ENCODE measurements at places on chromosomes 12 and 14.

DNA sequence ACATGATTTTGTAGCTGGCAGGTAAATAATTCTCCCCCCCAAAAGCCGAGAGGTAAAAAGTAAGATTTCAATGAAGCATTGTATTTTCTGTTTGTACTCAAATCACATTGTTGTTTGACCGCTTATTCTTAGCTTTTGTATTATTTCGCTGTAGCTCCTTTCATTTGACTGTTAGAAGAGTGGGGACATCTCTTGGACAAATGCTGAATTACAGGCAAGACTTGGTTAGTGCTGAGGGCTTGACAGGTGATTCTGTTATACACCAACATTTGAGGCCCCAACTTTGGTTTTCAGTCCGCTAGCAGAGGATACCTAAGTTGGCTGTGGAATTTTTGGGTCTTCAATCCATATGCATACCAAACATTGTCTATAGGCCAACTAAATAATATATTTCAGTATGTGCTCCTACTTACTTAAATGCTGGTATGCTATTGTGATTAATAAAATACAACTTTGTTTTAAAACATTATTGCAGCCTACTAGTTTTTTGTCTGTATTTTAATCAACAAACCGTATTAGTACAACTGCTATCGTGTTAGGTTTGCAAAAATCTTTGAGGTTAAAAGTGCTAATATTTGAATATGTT lies 102.2 kb downstream of the ERC1 start:
- peak; percentile 79 for DNase-seq

DNA sequence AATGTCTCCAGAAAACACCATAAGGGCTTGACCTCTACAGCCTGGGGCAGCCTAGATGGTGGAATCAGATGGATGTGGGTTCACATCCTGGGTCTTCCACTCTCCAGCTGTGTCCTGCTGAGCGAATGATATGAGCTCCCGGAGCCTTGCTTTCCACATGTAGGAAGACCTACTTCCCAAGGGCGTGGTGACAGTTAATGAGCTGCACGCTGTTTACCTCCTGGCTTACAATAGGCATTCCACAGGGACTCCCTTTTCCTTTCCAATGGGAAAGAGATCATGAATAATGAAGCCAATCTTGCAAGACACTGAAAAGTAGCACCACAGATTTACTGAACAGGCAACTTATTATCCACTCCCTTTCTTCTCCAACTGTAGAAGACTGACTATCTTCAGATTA lies 46.1 kb downstream of the TMTC1 start:
- no peak for DNase-seq

GRCh38 chr12:32586390-32586789 lies 92.7 kb upstream of the DNM1L start:
- DNase-seq = peak; percentile 43

GRCh38 chr14:92122351-92122677 lies 545 bp downstream of the CPSF2 start:
- DNase-seq = peak; percentile 37

DNA sequence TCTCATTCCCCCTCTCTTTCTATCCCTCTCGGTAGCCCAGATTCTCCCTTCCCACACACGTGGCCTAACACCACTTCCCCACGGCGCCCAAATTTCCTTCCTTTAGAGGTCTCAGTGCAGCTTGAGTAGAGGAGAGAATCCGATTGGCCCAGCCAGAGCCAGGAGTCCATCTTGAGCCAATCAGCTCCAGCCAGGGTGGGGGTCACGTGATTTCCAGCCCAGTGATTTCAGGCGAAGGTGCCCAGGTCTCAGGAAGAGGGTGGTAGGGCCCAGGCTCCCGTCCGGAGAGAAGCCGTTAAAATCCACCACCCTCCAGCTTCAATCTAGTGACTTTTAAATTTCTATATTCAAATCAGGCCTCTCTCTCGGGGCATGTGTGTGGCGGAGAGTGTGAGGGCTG lies 45.2 kb upstream of the MYL2 start:
- DNase-seq = no peak

- peak; percentile 58 for DNase-seq
These were observed at the start of gene POLE2 for GRCh38 chr14:49687942-49688700. POLE2 (minus strand) TSS chr14:49688214; CDS start chr14:49688203, 11 bp downstream.

DNA sequence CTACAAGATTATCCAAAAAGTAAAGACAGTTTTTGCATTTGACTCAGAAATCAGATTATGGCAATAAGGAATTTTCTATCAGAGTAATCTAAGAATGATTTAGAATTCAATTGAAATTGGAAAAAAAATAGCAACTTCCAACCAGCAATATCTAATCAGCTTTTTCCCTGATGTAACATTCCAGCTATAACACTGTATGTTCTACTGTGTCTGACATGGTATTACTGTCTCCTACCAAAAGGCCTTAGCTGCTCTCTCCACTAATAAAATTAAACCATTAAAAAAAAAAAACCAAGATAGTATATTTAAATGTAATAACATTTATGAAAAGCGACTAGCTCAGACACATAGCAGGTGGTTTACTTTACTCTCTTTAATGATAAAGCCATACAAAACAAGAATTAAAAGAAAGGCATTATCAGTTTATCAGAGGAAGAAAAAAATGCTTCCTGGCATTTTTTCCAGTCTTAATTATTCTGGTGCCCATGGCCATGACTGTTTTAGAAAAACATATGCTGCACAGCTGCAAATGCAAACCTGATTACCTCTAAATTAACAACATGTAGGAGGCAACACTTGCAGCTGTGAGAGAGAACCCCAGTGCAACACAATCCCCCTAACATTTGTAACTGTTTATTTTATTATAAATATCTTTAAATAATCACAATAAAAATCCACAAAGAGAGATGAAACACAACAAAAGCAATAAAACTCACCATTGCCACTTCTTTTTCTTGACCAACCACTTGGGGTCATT lies 28.8 kb downstream of the PHLDA1 start:
- DNase-seq = no peak

- DNase-seq = peak; percentile 54
These were observed 118.3 kb downstream of the SLC38A6 start for GRCh38 chr14:61099216-61099835.

GRCh38 chr14:21894003-21894897 lies 220.6 kb upstream of the OR4E1 start:
- no peak for DNase-seq

DNA sequence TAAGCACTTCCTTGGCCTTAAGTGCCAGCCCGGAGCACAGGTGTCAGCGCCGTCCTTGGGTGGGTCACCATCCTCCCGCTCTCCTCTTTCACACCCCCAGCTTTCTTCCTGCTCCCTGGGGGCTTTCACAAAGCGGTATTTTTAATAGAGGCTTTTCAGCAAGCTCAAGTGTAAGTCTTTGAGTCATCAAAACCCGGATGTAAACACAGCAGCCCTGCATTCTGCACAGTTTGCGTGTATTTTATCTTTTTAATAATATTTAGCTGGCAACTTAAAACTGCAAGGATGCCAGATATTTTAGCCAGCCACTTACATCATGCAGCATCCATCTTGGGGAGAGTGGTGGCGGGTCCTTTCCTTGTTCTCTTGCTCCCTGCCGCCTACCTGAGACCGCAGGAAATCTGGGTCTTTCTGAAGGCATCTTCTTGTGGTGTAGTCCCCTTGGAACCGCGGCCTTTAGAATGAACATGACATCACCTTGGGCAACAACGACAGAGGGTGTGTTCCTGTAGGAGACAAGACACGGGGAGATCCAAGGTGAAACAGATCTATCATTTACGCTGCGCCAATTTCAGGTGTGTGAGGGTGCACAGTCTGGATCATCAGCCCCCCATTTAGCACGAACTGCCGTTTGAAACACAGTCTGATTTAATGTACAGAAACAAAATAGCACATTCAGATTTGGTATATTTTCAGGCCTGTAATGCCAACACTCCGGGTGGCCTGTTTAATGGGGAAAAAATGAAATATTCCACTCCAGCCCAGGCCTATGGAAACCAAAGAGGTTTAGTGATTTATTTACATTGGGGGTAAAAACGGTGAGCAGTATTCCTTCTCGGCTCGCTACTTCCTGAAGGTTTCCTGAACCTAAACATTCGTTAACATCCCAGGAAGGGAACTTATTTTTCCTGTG lies 12.5 kb upstream of the IRF2BPL start:
- peak; percentile 98 for DNase-seq

DNA sequence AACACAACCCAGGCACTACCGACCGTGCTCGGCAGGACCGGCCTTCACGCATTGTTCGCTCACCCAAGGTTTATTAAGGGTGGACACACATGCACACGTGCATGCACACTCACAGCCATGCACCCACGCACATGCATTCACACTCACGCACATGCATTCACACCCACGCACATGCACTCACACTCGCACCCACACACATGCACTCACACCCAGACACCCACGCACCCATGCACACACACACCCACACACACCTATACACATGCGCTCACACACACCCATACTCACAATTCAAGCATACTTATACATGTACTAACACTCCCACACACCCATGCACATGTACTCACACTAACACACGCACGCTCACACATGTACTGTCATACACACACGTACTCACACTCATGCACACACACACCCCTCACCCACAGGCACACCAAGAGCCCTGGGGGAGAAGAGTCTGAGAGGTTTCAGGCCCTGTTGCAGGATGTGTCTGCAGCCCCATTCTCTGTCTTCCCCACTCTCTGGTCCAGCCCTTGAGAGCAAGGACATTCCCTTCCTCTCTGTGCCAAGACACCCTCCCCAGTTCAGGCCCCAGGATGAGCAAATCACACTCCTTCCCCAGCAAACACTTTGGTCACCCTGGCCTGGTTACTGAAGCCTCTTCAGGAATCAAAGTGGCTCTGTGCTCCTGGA lies 49.4 kb upstream of the BCL11B start:
- no peak for DNase-seq

GRCh38 chr14:22333422-22334274 lies 255.4 kb downstream of the DAD1 start:
- DNase-seq = no peak

DNA sequence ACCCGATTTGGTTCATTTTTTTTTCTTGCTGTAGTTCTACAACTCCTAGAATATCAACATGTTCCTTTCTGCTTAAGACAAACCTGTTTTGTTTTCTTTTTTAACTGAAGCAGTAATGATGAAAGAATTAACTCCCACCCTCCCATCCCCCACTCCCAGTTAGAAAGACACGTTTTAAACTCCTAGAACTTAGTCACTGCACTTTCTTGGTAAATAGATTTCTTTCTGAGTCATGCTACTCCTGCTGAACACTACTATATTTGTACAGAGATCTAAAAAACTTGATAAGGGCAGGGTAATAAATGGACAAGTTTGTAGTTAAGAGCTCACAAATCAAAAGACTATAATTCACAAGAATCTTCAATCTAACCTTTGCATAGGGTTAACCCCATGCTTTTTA lies 118.9 kb upstream of the PTPRB start:
- peak; percentile 66 for DNase-seq

- peak; percentile 74 for DNase-seq
These were observed 24.0 kb upstream of the LGR5 start for GRCh38 chr12:71415336-71416231.

DNA sequence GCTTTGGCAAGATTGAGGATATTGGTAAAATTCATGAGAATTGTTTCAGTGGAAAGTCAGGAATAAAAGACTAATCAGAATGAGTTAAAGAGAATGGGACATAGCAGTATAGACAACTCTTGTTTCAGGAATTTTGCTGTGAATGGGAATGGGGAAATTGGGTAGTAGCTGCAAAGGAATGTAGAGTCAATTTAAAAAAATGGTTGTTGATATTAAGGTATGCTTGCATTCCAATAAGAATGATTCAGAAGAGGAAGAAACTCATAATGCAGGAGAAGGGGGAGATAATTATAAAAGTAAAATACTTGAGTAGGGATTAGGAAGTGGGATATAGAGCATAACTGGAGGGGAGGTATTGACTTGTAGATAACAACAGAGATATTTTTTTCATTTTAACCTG lies 40.7 kb downstream of the MNAT1 start:
- DNase-seq = peak; percentile 69

DNA sequence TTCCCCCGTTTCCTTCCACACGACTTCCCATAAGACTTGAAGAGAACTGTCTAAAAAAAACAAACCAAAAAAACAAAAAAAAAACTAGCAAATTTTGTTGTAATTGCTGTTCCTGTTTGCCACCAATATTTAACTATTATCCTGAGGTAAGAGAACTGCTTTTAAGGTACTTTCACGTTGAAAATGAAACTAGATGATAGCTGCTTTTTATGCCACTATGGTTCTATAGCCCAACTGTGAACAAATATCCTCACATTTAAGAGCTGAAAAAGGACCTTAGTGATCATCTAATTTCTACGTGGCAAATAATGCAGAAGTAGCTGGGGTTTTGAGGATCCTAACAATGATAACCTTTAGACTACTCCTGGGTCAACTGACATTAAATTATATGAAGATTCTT lies 98.6 kb downstream of the TAOK3 start:
- no peak for DNase-seq

DNA sequence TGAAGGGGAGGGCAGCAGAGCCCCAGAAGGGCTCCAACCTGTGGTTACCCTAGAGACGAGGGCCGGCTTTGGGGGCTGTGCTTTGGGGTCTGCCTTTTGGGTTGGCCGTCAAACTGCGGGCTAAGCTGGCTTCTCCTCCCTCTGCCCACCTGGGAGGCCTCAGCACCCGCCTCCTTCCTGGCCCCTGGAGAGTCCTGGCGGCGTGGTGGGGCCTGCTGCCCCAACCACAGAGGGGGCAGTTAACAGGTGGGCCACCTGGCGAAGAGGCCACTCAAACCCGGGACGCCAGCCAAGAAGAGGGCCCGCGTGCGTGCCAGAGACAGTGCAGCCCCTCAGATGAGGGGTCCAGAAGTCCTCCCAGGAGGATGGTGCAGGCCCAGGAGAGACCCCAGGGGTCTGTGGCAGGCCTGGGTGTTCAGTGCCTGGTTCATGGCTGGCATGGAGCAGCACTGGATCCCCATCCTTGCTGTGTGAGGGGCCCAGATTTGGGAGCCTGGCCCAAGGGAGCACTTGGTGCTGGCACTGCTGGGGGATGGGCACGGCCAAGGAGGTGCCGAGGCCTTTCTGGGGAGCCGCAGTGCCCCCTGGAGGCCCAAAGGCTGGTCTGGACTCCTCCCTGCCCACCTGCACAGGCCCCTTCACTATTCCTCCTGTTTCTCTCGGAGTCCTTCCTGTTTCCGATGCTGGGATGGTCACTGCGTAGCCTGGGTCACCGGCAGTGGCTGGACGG lies 48.8 kb downstream of the LRCOL1 start:
- no peak for DNase-seq

DNA sequence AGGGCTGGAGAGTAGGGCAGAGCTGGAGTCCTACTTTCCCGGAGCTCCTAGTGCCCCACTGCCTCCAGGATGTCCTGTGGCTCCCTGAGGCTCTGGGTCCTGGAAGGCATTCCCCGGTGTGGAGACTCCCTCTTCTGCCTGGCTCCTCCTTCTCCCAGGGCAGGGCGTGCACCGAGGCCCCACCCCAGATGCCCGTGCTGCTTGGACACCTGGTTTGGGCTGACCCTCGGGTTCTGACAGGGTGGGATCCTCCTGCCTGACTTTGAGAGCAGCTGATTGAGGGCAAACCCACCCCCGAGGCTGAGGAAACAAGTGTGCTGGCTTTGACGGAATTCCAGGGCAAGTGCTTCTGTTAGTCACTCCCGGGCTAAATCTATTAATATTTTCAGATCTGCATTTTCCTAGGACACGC lies 15.4 kb downstream of the TEAD4 start:
- peak; percentile 40 for DNase-seq
